ENCODE measurements at places on chromosomes 11 and 22.

DNA sequence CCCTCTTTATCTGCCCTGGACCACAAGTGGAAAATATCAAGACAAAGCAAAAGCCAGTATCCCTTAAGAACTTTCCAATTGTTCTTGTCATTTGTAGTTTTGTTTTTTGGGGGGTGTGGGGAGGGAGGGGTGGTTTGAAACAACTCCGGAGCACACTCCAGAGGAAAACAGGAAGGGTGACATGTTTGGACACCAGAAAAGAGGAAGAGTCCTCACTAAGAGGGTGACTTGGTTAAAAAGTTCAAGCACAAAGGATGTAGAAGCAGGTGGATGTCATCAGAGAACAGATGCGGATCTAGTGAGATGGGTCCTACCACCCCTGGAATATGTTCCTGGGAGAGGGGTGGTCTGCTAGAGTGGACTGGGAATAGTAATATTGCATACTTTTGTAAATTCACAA is 25.8 kb downstream of the ADAMTS8 start:
- DNase-seq, result no peak

DNA sequence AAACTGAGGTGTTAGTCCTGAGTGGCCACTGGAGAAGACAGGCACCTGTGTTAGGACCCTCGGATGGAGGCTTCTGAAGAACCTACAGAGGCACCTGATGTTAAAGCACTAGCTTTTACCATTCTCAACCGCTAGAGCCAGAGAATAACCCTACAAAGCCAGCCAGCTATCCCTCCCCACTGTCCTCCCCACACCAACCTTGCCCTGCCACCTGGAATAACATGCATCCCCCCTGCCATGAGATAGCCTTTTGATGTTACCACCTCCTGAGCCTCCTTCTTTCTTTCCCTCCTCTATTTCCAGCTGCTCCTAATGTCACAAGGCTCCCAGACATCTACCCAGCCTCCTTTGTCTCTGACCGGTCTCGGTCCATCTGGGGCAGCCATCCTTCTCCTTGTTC is 28.1 kb downstream of the COMMD9 start:
- no peak for DNase-seq

DNA sequence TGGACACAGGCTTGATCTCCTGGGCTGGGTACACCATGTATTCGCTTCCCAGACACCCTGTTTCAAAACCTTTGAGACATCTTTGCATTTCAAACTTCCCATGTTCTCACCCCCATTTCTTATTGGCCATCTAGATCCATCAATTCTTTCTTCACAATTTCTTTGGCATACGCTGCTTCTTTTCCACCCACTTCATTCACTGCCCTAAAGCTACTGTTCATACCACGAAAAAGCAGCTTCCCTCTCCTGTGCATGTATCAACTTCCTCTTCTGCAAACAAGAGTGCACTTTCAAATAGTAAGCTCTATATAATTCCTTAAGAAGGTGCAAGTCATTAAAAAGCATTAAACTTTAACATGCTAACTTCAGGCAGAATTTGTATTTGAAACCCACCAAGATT is 21.4 kb downstream of the UVRAG start:
- no peak for DNase-seq

DNA sequence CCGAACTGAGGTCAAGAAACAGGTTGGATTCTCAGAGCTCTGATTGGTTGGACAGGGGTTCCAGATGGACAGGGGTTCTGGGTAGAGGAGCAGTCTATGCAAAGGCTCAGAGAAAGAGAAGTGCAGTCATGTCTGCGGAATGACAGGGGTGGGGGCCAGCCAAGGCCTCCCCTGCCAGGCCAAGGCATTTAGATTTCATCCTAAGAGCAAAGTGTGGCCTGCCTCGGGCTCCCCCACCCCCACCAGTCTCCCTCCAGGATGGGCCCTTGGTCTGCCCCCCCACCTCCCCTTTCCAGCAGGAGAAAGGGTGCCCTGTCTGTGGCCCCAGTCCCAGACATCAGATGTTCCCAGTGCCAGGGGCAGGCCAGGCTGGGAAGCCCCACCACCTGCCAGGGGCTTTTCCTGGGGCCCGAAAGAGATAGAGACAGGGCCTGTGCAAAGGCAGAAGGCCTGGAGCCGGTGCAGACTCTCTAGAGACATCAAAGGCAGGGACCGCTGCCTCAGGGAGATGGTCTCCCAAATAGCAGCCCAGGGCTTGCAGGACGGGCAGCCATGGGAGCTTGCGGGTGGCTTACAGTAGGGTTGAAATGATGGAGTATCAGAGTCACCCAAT is 9.4 kb downstream of the SUSD2 start:
- DNase-seq, result no peak

GRCh38 chr22:38115423-38116205 is 5.1 kb upstream of the BAIAP2L2 start:
- DNase-seq, result no peak

DNA sequence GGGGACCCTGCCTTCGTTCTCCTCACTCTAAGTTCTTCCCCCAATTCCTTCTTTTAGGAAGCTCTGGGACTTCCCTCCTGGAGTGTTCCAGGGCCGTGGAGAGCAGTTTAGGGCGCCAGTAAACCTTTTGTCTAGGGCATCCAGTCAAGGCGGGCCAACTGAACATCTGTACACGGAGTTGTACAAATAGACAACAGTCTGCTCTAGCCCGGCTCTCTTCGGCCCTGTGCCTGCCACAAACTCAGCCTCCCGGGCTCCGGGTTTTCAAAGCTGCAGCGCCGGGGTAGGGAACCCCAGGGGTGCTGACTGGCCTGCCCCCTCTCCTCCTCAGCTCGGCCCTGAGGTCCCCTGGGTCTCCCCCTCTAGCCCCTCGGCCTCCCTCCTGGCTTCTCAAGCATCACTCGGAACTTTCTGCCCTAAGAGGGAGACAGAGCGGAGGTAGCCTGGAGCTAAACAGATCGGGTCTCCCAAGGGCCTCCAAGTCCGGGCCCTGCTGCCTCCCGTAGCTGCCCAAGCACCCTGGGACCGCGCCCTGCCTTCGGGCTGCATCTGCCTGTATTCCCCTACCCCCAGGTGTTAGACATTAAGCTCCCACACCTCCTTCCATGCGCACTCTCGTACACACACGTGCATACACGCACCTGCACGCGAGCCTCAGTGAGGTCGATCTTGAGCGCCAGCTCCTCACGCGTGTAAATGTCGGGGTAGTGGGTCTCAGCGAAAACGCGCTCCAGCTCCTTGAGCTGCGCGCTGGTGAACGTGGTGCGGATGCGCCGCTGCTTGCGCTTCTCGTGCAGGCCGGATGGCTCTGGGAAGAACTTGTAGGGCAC is 3.3 kb downstream of the PHOX2A start:
- no peak for DNase-seq

- DNase-seq, result no peak
Measured at GRCh38 chr11:2263724-2264360, 6.5 kb downstream of the ASCL2 start.

DNA sequence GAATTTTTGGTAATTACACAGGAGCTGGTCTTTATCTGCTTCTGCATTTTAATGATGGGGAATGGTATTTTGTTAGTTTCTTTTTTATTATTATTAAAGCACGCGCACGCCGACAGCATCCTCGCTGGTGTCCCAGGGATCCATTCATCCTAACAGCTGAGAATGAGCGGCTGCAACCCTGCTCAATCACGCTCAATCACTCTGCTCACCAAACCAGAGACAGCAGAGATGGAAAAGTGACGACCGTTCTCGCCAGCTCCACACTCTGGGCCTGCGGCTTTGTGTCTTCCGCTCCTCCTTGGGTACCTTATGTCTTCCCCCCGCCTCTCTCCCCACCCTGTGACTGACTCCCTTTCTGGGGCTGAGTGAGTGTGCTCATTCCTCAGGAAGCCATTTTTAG is 84.5 kb downstream of the DSCAML1 start:
- DNase-seq, result no peak

GRCh38 chr11:13104619-13105236 is 95.6 kb downstream of the RASSF10 start:
- no peak for DNase-seq

- DNase-seq, result no peak
Measured at GRCh38 chr11:124098141-124098540, 17.1 kb upstream of the VWA5A start.

DNA sequence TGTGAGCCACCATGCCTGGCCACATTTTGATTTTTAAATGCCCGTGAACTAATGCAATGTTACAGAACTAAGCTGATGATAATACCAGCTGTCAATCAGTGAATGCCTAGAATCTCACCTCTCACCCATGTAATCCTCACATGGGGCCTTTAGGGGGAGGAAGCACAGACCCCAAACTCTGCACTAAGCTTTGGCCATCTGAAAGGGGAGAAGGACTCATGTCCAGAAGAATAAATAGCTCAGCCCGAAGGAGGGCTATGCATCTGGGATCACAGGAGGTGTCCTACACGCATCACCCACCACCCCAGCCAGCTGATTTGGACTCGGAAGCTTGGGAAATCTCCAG is 36.0 kb upstream of the YPEL1 start:
- DNase-seq, result no peak

- no peak for DNase-seq
Measured at GRCh38 chr11:72443016-72443415, 8.7 kb upstream of the CLPB start.

GRCh38 chr11:72083414-72083813 is 2.8 kb downstream of the LRRC51 start:
- no peak for DNase-seq

- no peak for DNase-seq
Measured at GRCh38 chr11:116532066-116532465, 240.7 kb downstream of the BUD13 start.

DNA sequence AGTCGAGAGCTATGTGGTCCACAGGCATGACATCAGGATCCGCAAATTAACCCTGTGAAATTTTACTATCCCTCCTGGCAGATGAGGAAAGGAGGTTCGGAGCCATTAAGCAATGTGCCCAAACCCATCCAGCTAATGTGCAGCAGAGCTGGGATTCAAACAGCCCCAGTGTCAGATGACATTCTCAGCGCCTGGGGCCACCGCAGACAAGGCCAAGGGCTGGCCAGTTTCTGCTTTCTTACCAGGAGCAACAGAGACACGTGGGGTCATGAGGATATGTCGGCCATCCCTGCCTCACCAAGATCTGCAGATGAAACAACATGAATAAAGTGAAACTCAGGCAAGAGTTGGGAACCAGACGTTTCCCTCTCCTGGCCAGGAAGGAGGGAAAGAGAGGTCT is 110.2 kb downstream of the TENM4 start:
- peak; percentile 2 for DNase-seq

GRCh38 chr11:7143908-7144307 is 55.1 kb downstream of the RBMXL2 start:
- DNase-seq, result peak; percentile 51

DNA sequence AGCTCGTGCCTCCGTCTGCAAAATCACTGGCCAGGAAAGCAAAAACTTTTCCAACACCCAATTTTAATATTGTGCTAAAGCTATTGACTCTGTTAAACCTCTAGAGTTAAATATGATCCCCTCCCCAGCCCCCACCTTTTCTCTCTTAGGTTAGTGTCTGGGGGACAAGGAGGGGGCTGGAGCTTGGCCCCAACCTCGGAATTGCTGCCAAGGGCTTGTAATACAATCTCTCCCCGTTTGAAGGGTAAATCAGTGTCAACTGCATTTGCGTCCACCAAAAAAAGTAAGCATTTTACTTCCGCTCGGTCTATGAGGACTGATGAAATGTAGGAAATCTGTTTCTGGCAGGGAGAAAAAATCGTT is at the start of gene GAS2:
TSS of gene GAS2 (plus strand) at position 287 of the 363 bp plus-strand sequence. CDS start 8,259 bp downstream, outside the sequence.
- DNase-seq, result no peak

GRCh38 chr11:112735470-112735869 is 225.8 kb upstream of the NCAM1 start:
- no peak for DNase-seq

DNA sequence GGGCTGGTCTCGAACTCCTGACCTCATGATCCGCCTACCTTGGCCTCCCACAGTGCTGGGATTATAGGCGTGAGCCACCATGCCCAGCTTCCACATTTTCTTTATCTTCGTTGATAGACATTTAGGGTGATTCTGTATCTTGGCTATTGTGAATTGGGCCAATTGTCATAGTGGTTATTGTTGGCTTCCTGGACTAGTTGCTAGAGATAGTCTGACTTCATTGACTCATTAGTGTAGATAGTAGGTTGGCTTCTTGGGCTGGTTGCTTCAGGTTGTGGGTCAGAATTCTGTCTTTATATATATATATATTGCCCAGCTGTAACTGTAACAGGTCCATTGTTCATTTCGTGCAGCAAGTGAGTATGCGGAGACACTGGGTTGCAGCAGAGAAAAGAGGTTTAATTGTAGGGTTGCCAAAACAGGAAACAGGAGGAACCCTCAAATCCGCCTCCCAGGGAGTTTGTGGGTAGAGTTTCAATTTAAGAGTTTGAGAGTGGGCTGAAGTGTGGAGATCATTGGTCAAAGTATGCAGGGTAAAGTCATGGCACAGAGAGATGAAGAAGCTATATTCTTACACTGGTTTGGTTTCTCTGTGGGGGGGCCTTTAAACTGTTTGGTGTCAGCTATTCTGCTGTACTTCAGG is 22.0 kb downstream of the ATG13 start:
- DNase-seq, result no peak

GRCh38 chr11:69943066-69943465 is 123.8 kb upstream of the FGF3 start:
- DNase-seq, result no peak

- DNase-seq, result peak; percentile 16
Measured at GRCh38 chr11:26806219-26806618, 84.4 kb upstream of the SLC5A12 start.

GRCh38 chr11:134611537-134611936 is 199.5 kb upstream of the B3GAT1 start:
- DNase-seq, result no peak

- DNase-seq, result no peak
Measured at GRCh38 chr22:21965762-21966288, 13.2 kb upstream of the PPM1F start.

DNA sequence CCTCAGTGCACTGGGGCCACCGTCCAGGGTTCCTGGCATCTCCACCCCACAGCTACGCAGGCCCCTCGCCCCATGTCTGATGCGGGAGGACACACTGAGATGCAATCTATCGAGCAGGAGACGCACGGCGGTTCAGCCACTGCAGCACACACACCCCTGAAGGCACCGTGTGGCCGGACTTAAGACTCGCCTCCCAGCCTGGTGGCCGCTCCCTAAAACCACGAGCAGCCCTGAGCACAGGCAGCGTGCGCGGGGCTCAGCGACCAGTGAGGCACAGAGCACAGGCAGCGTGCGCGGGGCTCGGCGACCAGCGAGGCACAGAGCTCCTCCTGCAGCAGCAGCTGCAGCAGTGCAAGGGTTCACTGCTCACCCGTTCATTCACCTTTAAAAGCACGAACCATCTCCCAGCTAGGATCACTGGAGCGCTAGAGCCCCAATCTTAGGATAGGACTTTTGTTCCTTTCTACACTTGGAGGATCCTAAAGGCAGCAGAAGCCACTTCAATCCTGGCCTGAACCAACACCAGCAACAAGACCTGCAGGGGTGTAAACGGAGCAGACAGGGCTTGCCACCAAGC is 31.4 kb downstream of the TOLLIP start:
- no peak for DNase-seq

- DNase-seq, result no peak
Measured at GRCh38 chr11:3861683-3862082, 6.2 kb downstream of the STIM1 start.

- DNase-seq, result no peak
Measured at GRCh38 chr11:124882339-124883071, 15.2 kb downstream of the ROBO4 start.

- no peak for DNase-seq
Measured at GRCh38 chr11:66844496-66845142, 1.4 kb downstream of the RCE1 start.

All from adipocyte (in vitro differentiated cells).